MG63 (cell line): ENCODE measurements at places on chromosomes 7 and 10. TPM values are rescaled to one million over a fixed set of nuclear protein-coding genes. Genes with fewer than 3 reads are reported as not detected.
A peak's percentile ranks its signal among the peaks of the same experiment; 100 is the strongest.

DNA sequence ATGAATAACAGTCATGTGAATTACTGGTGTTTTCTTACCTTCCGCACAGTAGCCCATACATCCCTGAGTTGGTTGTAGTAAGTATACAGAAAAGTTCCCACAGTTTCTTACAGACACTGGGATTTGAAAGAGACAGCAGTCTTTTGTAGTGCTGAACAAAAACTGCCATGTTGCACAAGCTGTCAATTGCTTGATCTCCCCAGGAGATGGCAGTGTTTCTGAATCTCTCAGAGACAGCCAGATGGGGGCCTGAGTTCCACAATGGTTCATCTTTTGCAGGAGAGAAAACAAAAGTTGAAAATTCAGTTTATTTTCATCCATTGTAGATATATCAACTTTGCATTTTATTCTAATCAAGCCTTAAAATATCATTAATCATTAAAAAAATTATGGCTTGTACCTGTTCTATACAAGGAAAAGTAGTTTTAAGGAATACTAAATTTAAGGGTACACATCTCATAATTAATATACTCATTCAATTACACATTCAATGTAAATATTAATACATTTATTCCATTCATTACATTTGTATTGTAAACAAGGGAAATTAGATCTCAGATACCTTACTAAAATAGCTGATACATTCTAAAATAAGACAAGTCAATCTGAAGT lies 14.5 kb downstream of the VWDE start:
- peak; percentile 6 for DNase-seq

- peak; percentile 5 for DNase-seq
Observed at GRCh38 chr10:4431114-4431863, 394.7 kb upstream of the AKR1E2 start.

GRCh38 chr10:115604627-115605026 lies 511.5 kb downstream of the ATRNL1 start:
- no peak for DNase-seq

The PPP1R9A gene
- 1.7 and 3.1 TPM in 2 replicates for total RNA-seq

- no peak for DNase-seq
Observed at GRCh38 chr10:110842326-110842904, 29.3 kb upstream of the PDCD4 start.

The LRIT1 gene
- total RNA-seq, result not detected in 2 replicates

DNA sequence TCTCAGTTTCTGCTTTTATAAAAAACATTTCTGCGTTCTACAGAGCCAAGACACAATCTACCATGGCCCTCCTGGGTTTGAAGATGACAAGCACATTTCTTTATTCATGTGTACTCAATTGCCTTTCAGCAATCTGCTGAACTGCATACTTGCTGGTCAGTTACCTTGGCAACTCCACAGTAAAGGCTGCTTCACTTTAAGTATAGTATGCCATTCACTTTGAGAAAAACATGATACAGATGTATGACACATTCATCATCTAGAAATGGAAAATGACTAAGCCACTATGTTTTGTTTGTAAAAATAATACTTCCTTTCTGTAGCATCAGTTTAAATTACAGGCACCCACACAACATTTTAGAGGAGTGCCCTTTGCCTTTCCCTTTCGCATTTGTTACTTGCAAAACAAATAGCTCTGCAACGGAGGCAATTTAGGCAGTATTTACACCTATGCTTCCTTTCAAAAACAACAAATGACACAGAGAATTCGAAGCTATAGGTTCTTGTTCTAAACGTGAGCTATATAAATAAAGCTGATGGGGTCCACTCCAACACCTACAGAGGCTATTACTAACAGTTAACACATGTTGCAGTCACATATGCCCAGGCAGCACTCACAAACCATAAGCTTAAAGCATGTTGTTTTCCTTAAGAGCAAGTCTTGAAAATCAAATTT lies 23.5 kb downstream of the SGCE start:
- DNase-seq, result peak; percentile 30

The SLC39A12 gene
- 0.23 TPM in 1 of 2 replicates, not detected in the other for total RNA-seq

DNA sequence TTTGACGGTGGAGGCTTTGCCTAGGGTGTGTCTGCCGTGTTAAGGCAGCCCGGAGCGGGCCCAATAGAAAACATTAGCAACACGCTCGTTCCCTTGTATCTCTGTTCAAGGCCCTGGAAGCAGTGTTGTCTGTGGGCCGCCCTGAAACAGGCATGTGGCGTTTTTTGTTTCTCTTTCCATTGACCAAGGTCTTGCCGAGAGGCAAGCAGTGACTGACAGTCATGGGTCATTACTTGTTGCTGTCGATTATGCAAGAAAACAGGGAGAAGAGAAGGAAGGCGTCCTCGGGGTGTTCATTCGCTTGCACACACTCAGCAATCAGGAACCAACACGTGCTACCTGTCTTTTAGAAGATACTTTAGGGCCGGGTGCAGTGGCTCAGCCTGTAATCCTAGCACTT lies 92.5 kb downstream of the EZH2 start:
- no peak for DNase-seq

The CDH23 gene
- total RNA-seq, result 0.07 TPM in 1 of 2 replicates, not detected in the other

DNA sequence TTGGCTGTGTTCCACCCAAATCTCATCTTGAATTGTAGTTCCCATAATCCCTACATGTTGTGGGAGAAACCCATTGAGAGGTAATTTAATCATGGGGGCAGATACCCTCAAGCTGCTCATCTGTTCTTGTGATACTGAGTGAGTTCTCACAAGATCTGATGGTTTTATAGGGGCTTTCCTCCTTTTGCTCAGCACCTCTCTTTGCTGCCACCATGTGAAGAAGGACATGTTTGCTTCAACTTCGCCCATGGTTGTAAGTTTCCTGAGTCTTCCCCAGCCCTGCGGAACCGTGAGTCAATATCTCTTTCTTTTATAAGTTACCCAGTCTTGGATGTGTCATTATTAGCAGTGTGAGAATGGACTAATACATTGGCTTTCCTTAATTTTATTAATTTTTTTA lies 527.8 kb downstream of the MDFIC start:
- DNase-seq, result no peak

DNA sequence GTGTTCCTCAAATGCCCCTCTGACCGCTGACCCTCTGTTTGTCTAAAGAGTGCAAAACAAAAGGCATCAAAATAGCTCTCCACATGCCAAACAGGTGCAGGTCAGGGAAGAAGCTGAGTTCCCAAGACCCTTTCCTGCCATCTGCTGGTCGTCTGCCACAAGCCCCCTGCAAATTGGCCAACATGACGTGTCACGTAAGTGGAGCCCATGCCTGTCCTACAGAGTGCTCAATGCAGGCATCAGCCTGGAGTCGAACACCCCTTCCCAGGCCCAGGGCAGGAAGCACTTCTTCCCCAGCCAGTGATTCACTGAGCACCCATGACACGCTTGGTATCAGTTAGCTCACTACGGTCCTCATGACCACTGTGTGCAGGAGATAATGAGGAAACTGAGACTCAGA lies 14.1 kb downstream of the TMEM72 start:
- DNase-seq, result no peak

DNA sequence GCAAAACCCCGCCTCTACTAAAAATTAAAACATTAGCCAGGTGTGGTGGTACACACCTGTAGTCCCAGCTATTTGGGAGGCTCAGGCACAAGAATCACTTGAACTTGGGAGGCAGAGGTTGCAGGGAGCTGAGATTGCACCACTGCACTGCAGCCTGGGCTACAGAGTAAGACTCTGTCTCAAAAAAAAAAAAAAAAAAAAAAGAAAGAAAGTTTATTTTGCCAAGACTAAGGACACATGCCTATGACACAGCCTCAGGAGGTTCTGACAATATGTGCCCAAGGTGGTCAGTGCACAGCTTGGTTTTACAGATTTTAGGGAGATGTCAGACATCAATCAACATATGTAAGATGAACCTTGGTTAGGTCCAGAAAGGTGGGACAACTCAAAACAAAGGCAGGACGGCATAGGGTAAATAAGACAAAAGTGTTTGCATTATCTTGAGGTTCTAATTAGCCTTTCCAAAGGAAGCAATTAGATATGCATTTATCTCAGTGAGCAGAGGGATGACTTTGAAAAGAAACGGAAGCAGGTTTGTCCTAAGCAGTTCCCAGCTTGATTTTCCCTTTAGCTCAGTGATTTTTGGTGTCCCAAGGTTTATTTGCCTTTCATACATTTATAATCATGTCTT lies 20.7 kb upstream of the OTUD1 start:
- DNase-seq, result no peak

DNA sequence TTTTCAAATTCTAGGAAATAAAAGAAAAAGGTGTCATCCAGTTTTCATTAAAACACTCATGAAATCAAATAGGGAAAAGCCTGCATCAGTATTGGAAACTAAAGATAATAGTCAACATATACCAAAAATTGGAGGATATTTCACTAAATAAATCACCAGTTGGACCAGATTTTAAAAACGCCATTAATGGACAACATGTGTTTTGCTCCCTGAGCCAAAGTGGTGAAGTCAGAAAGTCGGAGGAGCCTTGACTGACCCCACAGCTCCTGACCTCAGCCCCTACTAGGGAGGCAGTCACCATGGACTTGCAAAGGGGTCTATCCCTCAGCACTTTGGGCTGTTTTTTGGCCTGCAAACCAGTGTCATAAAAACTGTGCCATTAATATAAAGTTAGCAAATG lies 98.3 kb upstream of the SEC61G start:
- no peak for DNase-seq

DNA sequence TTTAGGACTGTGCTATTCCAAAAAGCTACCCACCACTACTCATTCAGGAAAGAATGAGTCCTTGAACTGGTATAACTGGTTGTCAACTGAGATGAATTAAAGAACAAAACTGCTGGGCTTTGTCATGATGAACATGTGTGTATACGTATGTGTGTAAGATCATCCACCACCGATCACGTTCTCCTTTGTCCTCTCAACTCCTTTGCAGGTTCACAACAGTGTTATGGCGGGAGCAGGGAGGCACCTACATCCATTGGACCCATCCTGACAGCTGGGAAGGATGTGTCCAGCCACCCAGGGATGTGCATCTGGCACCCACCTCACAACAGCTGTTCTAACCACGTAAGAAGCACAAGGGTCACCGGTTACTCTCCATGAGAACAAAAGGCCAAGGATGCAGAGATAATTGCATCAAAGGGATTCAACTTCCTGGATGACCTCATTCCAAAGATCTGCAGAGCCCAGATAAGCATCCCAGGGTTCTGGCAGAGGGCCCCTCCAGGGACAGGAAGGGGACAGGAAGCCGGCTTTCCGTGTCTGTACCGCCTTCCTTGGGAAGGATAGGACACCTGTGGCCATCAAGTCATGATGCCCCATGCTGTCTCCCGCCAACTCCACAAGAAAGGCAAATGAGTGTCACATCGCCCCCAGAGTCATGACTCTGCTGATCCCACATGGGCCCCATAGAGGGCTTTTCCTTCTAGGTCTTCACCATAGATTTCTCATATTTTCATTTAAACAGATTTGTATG lies 66.1 kb downstream of the STEAP1B start:
- peak; percentile 25 for DNase-seq

DNA sequence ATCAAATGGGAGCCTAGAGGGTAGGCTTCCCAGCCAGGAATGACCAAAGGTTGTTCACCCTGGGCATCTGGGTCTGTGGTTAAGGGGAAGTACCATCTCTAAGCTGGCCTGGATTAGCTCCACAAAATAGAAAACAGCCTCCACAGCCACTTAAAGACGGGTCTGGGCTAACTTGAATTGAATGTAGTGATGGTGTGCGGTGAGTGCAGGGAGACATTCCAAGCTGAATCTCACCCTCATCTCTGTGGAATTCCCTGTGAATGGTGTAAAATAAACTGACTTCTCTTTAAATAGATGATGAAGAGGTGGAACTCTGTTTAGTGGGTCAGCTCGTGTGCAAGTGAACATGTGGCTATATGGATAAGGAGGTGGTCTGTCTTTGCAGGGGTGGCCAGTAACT lies 251.0 kb downstream of the DYNC1I1 start:
- peak; percentile 9 for DNase-seq

The REEP3 gene
- total RNA-seq, result 18.5 and 61.6 TPM in 2 replicates

The CEP55 gene
- total RNA-seq, result 74.7 and 98.6 TPM in 2 replicates

DNA sequence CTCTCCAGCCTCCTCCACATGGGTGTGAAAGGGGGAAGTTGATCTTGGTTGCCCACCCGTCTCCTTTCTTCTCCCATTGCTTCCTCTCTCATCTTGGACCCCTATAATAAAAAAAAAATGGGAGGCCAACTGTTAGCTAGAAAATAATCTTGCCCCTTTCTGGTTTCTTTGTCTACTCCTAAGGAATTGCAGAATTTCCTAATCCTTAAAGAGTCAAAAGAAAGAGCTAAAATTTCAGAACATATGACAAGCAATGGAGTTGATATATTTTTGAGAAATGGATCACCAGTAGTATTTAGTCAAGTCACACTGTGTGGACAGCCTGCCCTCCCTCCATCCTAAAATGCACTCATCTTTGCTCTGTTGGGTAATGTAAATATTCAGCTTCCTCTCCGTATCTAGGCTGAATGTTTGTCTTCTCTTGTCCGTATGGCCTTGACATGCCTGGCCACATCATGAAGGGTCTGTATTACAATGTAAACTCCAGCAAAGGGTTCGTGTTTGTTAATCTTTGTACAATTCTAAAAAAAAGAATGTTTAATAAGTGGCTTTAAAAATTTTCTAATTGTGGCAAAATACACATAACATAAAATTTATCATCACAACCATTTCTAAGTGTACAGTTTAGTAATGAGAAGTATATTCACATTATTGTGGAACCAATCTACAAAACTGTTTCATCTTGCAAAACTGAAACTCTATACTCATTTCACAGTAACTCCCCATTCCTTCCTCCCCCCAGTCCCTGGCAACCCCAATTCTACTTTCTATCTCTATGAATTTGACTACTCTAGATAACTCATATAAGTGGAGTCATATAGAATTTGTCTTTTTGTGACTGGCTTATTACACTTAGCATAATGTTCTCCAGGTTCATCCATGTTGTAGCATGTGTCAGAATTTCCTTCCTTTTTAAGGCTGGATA lies 71.5 kb downstream of the ZNF92 start:
- no peak for DNase-seq

- no peak for DNase-seq
Observed at GRCh38 chr7:107614425-107614824, 34.4 kb downstream of the BCAP29 start.

GRCh38 chr10:99374526-99374925 lies 45.4 kb downstream of the CNNM1 start:
- DNase-seq, result peak; percentile 34

DNA sequence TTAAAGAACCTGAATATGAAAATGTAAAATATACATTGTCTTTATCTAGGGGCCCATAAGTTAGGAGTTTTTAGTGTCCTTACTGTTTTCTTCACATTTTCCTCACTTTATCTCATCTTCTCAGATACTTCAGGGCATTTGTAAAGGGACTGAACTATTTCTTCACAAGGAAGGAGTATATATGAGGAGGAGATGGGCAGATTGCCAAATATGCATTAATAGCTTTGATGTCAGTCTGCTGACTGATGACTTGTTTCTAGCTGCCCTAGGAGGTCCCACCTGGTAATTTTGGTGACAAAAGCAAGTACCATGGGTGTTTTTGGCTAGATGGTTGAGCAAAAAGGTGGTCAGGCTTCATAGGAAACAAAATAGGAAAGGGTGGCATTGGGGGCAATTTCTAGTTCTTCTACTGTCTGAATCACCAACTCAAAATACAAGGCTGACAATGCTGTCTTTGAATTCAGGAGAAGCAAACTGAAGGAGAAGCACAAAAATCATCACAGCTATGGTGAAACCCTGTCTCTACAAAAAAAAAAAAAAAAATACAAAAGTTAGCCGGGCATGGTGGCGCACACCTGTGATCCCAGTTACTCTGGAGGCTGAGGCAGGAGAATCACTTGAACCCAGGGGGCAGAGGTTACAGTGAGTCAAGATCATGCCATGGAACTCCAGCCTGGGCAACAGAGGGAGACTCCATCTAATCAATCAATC lies 10.4 kb upstream of the STRIP2 start:
- no peak for DNase-seq

GRCh38 chr7:157513162-157513621 lies 176.4 kb downstream of the DNAJB6 start:
- no peak for DNase-seq

The OR9A2 gene
- total RNA-seq, result not detected in 2 replicates
